ENCODE measurements at places on chromosomes 6 and 20.

- DNase-seq: no peak
Measured at GRCh38 chr6:134398453-134398852, 80.5 kb upstream of the SGK1 start.

DNA sequence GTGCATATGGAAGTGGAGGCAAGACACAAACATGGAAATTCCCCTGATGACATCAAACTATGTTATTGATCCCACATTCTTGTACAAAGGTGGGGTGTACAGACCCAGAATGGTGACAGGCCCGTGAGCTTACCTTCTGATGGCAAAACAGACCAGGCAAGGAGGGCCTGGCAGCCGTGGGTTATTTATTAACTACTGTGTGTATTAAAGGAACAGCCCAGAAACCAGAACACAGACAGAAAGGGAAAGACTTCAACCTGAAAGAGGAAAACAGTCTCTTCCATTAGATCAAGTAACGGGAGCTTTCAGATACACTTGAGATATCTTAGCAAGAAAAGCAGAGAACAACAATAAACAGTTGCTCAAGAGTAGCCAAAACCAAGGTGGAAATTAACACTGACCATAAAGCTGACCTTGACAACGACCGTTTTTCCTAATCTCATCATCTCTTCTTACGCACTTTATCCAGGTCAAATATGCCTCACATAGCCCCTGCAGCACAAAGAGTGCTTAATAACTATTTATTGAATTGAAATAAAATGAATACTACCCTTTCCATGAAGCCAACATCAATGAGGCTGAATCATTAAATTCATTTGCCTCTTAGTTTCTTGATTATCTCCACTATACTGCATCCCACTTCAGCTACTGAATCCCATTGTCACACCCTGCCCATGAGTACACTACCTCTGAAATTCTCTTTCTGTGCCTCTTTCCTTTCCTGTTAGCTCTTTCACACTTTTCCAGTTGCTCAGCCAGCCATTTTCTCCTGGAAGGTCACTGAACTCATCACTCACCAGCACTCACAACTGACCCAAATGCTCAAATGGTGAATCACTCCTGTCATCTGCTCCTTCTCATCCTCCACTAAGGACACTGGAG, 67.4 kb downstream of the MOXD1 start:
- peak; percentile 8 for DNase-seq

DNA sequence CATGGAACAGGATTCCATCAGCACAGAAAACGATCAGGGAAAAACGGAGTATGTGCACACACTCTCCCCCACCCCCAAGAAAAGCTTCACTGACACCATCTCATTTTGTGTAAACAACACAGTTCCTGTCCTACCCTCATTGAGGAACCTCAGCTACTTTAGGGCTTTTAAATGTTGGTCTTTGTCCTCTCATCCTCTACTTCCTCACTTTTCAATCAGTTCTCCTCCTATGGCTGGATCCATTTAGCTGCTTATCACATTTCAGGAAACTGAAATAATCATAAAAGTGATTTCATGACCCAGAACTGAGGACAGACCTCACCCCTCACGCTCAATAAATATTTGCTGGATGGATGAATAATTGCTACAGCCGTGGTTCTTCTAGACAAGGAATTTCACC, 33.1 kb upstream of the PNRC1 start:
- no peak for DNase-seq

- no peak for DNase-seq
Measured at GRCh38 chr6:76776876-76777275, 686.4 kb downstream of the HTR1B start.

- no peak for DNase-seq
Measured at GRCh38 chr6:124885171-124885570, 77.1 kb upstream of the RNF217 start.

DNA sequence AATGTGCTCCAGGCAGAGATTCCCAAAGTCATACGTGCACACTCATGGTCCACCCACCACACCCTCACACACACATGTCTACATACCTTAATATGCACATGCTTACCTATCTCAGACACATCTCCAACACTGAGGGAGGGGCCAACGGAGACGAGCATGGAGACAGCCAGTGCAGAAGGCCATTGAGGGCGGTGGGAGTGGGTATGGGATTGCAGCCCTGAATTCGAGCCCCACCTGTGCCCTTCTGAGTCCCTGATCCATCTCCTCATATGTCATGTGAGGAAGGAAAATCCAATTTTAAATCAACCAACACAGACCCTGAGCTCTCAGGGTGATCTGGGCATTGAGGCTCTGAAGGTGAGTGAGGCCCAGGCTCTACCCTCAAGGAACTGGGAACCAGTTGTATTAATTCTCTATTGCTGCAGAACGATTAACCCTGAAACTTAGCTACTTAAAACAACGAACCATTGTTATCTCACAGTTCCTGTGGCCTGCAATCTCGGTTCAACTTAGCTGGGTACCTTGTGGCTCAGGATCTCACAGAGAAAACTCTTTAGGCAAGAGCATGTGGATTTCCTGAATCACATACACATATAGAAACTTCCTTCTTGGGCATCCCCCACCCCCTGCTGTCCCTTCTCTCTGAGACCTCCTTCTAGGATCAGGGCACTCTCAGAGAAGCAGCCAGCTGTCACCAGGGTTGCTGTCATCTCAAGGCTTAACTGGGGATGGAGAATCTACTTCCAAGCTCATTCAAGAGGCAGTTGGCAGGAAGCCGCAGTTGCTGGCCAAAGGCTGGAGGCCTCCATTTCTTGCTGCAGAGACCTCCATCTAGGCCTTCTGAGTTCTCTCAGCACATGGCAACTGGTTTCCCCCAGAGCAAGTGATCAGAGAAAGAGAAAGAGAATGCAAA, 28.3 kb downstream of the GLP1R start:
- no peak for DNase-seq

DNA sequence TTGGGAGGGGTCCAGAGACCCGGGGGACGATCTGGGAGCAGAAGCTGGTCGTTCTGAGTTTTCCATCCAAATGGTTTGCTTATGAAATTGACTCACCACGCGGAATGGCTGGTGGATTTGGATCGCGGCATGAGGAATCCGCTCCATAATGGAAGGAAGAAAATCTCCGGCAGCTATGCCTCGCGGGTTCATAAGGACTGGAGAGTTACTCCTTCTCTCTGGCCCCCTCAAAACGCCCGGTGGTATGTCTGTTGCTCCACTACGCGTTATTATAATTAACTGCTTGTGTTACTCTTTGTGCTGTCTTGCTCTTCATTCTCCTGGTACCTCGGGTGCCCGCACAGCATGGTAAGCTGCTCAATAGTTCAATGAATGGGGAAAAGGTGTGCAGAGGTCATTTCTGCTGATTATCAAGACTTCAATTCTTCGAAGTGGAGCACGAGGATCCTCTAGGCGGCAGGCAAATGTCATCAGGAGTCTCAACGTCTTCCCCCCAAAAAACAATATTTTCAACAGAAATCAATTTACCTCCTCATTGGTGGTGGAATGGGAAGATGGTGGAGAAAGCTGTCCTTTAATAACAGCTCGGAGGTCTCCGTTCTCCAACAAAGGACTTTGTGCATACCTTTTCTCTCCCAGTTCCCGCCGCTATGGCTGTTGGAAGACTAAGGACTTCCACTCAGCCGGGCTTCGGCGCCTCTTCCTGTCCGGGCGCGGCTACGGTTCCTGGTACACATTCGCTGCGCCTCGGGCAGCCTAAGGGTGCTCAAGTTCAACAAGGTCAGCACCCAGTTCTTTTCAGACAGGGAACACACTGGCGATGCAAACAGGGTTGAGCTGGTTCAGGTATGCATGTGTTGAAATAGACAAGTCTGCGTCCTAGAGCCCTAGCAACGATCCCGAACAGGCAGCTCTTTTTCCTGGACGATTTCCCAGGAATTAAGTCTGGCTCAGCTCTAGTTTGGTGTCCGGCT, 9.2 kb upstream of the PRSS16 start:
- no peak for DNase-seq

DNA sequence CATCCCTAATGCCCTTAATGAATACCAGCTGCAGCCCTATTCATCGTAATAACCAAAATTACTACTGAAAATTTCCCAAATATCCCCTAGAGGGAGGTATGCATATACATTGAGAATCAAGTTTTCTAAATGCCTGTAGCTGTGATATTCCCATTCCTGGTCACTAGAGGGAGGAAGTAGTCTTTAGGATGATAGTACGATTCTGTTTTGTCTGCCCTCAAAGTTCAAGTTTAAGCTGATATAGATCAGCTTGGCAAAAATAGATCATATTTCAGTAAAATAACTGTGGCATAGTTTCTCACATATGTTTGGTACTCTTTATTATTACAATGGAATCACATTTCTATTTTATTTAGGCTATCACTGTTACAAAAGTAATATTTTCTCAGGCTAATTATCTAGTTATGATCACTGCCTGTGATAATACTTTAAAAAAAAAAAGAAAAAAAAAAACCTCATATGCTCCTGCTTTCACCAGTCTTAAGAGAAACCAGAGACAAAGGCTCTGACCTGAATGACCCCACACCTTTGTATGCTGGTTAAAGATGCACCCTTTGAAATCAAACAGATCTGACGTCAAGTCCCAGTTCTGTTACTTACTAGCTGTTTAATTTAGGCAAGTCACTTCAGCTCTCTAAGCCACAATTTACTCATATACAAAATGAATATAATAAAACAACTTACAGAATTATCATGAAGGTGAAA, 11.0 kb downstream of the TSPYL1 start:
- peak; percentile 76 for DNase-seq

DNA sequence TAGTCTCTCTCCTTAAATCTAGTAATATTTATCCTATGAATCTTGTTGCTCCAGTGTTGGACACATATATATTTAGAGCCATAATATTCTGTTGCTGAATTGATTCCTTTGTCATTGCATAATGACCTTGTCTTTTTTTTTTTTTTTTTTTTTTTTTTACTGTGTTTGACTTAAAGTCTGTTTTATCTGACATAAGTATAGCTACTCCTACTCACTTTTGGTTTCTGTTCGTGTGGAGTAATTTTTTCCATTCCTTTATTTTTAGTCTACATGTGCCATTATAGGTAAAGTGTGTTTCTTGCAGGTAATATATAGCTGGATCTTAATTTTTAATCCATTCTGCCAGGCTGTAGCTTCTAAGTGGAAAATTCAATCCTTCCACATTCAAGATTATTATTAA, 166.5 kb downstream of the GMDS start:
- no peak for DNase-seq

DNA sequence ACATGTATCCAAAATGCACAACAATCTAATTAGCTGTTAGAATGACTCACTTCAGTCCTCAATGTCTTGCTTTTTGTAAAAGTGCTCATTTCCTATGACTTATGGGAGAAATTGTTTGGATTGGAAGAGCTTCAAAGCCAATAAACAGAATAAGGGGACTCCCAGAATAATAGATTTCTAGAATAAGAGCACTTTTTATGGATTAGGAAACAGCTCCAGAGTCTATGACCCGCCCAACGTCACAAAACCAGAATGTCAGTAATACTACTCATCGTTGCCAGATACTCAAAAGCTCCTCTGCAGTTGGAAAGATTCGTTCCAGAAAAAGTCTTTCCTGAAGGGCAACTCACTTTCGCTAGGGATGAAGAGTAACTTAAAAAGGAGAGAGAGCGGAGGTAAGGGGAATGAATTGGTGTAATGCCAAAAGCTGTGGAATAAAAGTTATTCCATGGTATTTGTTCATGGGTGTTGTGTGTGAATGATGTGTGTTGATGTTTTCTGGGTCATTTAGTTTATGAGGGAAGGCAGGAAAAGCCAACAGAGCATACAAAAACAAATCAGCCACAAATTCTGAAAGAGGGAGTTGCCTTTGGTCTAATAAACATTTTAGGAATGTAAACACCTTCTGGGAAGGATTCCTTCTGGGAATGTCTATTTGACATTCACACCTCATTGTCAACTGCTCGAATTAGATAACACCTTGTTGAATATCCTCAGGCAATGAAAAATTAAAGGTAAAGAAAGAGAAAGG, 64.6 kb downstream of the SYNE1 start:
- DNase-seq: no peak

- no peak for DNase-seq
Measured at GRCh38 chr6:22681761-22682160, 112.4 kb downstream of the HDGFL1 start.

- peak; percentile 54 for DNase-seq
Measured at GRCh38 chr6:5214570-5215052, 46.1 kb downstream of the LYRM4 start.

DNA sequence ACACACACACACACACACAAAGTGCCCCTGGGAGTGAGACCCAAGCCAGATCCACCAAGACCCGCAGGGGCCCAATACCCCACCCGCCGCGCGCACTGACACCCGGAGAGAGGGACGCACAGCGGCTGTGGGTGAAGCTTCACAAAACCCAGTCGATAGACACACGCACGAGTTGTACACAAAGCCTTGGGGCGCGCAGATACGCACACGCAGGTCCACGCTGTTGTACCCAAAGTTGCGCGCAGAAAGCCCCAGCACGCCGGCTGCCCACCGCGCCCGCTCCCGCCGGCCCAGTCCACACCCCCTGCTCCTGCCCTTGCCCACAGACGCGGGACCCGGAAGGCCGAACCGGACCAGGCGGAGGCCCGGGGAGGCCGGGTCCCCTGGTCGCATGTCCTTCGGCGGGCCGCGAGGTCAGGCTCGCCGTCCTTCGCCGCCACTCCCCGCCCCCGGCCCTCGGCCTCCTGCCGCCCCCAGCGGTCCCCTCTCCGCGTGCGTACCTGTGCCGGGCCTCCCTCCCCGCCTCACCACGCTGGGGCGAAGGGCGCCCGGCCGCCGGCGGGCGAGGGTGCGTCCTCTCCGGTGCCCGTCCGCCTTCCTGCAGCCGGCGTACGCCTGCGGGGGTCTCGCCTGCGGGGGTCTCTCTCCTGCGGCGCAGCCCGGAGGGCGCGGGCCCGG, at the start of gene TMEM74B:
Gene TMEM74B, minus strand, starts transcription at position 344 of the 678 bp plus-strand sequence. CDS start 1,180 bp downstream, outside the sequence.
- peak; percentile 79 for DNase-seq

- no peak for DNase-seq
Measured at GRCh38 chr6:157531169-157531985, 150.4 kb downstream of the ZDHHC14 start.

Measured in SK-N-SH (cell line).